Type B pancreatic cell (in vitro differentiated cells): ENCODE measurements at places on chromosomes 12 and 14.

DNA sequence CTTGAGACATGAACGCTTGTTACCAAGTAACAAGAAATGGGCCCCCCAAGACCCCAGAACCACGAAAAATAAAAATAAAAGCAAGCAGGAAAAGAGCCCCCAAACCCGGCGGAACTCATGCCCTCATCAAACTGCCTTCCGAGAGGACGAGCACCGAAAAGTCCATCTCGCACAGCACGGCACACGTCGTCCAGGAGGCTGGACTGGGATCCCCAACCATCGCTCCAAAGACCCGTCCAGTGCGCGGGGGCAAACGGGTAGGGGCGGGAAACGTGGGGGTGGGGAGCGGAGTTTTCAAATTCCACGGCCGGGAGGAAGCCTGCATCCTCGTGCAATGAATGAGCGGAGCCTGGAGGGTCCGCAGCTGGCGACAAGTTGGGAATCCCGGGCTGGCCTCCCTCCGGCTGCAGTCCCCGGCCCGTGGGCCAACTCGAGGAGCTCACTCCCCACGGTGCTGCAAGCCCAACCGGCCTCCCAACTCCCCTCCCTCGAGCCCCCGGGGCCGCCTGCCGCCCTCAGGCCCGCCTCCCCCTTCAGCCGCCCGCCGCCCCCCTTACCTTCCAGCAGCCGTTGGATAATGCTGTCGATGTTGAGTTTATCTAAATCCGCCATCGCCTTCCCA is 484 bp downstream of the PPP1CC start:
- DNase-seq, result peak; percentile 77

GRCh38 chr12:120861074-120861795 is 42.9 kb downstream of the SPPL3 start:
- no peak for DNase-seq

- no peak for DNase-seq
Observed at GRCh38 chr12:18285161-18285560, 23.8 kb downstream of the PIK3C2G start.

- no peak for DNase-seq
Observed at GRCh38 chr12:28622406-28622805, 432.1 kb downstream of the CCDC91 start.

DNA sequence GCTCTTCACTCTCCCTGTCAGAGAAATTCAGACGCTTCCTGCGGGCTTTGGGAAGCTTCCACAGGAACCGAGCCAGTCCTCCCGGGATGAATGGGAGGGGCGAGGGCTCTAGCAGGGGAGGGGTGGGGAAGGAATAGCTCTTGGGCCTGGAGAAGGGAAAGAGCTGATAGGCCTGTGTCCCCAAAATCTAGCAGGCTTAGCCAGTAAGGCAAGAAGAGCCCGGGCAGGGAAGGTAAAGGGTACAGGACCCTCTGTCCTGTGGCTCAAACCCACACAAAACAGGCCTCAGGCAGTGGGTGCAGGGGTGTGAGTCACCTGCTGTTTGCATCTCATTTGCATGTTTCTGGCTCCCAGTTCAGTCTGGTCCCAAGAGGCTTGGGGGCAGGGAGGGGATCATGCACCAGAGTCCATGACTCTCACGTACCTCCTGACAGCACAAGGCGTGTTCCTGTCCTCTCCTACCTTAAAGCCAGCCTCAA is 8.7 kb upstream of the SMUG1 start:
- DNase-seq, result no peak

DNA sequence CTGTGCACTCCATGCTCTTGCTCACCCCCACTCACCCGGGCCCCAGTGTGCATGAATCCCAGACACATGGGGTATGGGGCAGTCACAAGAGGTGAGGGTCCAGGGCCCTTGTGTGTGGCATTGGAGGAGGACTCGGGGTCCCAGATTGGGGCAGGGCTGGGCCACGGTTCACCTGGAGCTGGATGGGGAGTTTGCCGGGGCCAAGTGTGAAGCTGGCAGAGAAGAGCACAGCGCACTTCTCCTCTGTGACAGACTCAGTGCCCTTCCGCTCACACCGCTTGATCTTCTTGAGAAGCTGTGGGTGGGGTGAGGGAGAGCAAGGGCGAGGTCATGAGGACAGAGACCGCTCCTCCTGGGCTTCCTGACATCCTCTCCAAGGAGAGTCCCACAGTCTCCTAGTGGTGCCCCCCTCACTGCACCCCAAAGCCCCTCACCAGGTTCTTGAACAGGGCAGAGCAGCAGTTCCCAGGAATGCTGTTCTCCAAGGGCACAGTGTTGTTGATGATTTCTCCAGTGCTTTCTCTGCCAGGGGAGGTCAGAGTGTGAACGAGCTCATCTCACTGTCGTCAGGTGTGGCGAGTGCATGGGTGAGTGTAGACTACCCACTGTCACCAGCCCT is 6.8 kb downstream of the STAT6 start:
- no peak for DNase-seq

DNA sequence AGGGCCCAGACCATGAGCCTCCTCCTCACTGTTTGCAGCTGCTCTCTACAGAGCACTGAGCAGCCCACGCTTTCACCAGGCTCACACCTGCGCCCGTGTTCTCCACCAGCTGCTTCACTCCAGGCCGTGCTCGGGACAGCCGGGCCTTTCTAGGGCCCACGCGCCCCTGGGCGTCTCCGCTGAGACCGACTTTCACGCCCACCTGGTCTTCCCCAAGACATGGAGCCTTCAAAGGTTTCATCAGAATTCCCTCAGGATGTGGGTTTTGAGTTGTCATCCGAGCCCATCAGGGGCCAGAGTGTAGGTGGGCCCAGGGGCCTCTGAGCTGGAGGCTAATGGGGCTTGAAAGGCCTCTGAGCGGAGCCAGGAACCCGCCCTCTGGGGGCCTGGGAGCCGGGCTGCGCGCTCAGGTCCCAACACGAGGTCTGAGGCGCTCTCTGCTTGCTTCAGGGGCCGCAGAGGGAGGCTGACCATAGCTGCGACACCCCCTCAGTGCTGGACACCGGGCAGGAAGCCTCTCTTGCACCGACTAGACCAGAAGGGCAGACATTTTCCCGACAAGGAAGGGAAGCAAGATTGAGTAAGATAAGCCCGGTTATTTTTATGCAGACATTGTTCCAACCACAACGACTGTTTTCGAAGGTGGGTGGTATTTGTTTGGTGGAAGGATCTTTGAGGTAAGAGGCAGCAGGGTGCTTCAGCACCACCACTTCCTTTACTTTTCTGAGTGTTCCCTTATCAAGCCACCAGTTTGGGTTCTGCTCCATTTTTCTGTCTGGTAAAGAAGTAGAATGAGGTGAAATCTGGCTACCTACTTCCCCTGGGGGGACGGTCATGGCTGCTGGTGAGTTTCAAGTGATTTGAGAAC is 125.0 kb upstream of the FUT8 start:
- DNase-seq, result no peak

DNA sequence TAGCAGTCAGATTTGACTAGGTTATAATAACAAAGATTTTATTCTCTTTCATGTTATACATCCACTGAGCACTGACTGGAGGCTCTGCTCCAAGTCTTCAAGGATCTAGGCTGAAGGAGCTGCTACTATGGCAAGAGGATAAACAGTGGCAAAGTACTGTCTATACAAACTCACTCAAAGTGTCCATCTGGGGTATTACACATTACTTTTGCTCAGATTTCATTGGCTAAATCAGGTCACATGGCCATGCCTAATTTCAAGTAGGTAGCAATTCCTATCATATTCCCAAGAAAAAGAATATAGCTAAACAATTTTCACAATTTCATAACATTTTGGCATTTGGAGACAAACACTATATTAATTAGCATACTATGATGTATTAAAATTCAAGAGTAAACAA is 40.9 kb downstream of the CDK17 start:
- no peak for DNase-seq

GRCh38 chr12:85575120-85576096 is 260.8 kb downstream of the RASSF9 start:
- DNase-seq, result no peak

GRCh38 chr14:103560691-103561090 is 1.8 kb downstream of the BAG5 start:
- DNase-seq, result no peak

DNA sequence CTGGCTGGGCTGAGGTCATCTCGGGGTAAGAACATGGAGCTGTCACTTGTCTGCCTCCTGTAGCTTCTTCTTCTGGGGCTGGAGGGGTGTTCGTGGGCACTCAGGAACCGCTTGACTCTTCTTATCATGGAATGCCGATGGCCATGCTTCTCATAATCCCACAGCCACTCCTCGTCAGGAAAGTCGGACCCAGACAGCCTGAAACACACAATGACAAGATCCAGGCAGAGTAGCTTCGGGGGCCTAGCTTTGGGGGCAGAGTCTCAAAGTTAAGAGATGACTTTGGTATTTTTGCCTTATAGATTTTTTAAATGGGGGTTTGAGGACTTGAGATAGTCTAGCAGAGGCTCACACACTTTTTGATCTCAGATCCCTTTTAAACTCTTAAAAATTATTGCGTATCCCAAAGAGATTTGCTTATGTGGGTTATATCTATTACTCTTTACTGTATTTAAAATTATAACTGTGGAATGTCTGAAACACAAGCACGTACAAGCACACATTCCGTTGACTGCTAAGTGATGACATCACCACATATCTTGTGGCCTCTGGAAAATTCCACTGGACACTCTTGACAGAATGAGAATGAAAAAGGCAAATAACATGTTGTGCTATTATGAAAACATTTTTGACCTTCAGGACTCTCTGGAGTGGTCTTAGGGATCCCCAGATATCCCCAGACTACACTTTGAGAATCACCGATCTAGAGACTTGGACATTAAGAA is 43.3 kb downstream of the BEST3 start:
- DNase-seq, result no peak

DNA sequence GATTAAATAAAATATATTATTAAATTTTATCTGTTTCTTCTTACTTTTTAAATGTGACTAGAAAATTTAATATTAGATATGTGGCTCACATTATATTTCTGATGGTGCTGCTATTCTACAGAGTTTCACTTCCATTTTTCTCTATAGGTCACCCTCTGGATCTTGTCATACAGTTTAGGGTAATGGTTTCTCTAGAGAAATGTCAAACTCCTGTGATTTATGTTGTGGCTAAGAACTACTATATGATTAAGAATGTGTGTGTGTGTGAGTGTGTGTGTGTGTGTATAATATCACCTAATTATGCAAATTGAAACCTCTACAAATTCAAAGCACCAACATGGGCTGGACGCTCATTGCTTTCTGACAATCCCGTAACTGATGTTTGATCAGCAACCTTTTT is 325.9 kb downstream of the ADAMTS20 start:
- no peak for DNase-seq
